ENCODE measurements at places on chromosomes 16 and 17.
A peak's percentile ranks its signal among the peaks of the same experiment; 100 is the strongest.

DNA sequence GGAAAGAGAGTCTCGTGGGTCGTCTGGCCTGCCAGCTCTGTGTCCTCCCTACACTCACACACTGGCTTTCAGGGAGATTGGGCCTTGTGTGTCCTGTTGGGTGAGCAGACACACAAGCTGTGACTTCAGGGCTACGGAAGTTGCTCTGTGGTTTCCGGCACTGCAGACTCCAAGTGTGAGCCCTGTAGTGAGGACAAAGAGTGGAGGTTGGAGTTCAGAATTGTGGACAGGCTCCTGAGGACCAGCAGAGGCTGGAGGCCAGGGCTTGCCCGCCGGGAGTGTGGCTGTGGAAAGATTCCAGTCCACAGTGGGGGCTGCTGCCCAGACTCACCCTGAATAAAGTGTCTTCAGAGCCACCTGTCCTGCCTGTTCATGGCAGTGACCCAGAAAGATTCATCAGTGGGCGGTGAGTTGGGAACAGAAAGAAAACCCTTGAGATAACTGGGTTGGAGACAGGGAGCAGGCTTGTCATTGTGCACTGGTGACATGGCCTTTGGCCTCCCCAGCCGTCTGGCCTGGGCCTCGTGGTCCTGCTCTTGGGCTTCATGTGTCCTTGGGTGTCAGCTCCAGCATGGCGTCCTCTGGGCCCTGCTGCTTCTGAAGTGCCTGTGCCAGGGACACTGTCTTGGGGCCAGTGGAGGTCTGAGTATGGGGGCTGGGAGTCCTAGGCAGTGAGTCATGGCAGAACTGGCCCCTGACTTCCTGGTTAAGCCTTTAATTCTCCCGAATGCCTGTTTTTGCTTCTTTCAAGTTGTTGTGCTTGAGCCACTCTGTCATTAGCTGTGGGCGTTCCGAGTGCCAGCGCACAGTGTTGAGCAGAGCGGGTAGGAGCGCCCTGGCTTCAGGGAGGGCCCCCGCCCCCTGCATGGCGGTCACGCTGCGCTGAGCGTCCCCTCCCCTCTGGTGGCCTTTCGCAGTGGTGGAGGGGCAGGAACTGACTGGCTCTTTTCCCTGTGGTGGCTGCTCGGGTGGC lies 19.9 kb upstream of the ZNF750 start:
- DNase-seq, result no peak

DNA sequence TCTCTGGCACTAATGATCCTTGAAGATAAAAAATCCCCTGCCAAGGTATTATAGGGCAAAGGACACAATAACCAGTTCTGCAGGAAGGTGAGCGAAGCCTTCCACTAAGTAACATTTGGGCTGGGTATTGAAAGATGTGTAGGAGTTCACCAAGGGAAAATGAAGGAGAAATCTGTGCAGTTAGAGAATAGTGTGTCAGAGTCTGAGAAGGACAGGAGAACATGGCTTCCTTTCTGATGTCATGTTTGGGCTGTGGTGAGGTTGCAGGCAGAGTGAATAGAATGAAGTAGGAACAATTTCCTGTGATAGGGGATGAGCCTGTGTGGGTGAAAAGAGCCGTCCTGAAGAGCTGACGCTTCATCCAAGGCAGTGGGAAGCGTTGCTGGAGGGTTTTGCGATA lies 24.1 kb upstream of the CIITA start:
- no peak for DNase-seq

- DNase-seq, result peak; percentile 7
Measured at GRCh38 chr17:68310152-68310551, 18.9 kb downstream of the ARSG start.

- DNase-seq, result no peak
Measured at GRCh38 chr16:77273-77806, 685 bp upstream of the MPG start.

DNA sequence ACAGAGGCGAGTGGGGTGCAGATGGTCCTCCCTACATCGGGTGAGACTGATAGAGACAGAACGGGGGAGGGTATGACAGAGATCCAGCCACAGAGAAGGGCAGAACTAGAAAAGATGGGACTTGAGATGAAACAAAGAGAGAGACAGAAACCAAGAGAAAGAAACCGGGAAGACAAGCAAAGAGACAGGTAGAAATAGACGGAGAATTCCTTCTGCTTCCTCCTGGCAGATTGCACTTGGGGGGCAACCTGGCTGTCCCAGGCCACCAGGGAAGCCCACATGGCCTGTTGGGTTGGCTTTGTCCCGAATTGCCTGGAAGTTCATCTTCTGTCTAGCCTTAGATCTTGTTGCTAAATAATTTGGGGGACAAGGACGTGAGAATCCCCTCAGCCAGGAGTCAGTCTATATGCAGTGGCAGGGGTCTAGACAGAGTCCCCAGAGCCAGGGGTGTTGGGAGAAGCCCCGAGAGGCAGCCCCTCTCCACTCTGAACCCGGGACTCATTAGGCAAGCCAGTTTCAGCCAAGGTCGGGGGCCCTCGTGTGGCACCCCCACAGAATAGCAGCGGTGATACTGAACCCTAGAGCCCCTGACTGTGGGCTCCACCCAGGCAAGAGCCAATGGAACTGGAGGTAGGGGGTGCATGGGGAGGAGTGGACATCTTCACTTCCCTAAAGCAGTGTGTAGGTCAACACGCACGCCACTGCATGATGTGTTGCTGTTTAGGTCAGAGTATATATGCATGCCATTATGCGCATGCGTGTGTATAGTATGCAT lies 627 bp upstream of the TSPOAP1 start:
- DNase-seq, result peak; percentile 77

GRCh38 chr17:62781831-62782251 lies 26.3 kb downstream of the MARCHF10 start:
- no peak for DNase-seq

DNA sequence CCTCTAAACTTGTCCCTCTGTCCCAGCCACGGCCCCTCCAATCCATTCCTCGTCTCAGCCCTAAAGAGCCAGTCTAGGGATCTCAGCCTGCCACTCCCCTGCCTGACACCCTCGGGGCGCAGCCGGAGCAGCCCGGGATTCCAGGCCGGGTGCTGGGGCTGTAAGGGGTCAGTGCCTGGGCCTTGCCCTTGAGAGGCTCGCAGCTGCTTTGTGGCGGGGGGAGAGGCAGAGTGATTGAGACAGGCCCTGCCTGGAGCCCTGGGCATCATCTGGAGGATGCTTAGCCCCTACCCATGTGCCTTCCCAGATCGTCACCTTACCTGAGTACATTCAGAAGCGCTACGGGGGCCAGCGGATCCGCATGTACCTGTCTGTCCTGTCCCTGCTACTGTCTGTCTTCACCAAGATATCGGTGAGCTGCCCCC lies 8.3 kb downstream of the SLC5A10 start:
- no peak for DNase-seq

GRCh38 chr16:4904108-4904941 lies 32.6 kb downstream of the PPL start:
- DNase-seq, result no peak

DNA sequence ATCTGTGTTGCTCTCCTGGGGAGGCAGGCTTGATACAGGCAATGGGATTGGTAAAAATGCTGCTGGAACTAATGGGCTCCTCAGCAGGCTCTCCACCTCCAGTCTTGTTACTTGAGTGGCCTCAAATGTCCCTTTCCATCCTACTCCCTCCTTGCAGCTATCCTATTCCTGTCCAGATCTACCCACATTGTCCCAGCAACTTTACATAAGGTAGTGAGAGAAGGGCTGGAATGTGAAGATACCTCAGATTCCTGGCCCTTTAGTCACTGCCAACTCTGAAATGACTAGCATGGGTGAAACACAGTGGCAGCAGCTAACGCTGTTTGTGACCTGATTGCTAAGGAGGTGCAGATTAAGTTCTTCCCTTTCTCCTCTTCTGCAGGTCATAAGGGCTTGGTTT lies 210.1 kb upstream of the HS3ST4 start:
- no peak for DNase-seq

DNA sequence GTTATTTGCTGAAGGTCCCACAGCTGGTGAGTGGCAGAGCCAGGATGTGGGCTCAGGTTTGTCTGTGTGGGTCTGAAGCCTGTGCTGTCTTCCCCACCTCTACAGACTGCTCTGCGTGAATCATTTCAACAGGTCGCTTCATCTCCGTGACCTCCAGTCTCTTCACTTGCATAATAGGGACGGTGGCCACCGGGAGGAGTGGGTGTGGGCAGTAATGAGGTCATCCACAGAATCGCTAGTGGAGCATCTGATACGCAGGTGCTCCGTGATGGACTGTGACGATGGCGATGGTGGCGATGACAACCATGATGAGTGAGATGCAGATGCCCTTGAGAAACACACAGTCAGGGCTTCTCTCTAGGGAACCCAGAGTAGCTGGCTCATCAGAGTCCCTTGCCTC lies 120.2 kb downstream of the RAP1GAP2 start:
- no peak for DNase-seq

DNA sequence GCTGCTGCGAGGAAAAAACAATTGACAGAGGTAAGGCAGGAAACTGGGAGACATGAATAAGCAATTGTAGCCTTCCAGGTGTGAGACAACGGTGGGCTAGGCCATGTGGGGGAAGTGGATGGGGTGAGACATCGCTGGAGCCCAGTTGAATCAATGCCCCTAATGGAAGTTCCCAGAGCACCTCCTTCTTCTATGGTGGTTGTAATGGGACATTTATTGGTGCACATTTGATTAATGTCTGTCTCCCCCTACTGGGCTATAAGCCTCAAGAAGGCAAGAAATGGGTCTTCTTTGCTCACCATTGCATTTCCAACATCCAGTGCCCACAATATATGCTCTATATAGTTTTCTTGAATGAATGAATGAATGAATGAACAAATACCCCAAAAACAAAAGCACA lies 22.7 kb upstream of the CD300E start:
- DNase-seq, result no peak

GRCh38 chr16:58464047-58464915 lies 35.7 kb upstream of the NDRG4 start:
- DNase-seq, result no peak

Measured in activated naive CD8-positive, alpha-beta T cell treated with anti-CD3 and anti-CD28 coated beads, Interleukin-2, amount 50 U/mL, for 16 hours (primary cell).